Activated CD8-positive, alpha-beta memory T cell treated with anti-CD3 and anti-CD28 coated beads, Interleukin-2, amount 10 ng/mL, durations not matched to agents 7 days and 5 days (primary cell): ENCODE measurements at places on chromosomes 1 and 21. TPM values are rescaled to one million over a fixed set of nuclear protein-coding genes. Genes with fewer than 3 reads are reported as not detected.

DNA sequence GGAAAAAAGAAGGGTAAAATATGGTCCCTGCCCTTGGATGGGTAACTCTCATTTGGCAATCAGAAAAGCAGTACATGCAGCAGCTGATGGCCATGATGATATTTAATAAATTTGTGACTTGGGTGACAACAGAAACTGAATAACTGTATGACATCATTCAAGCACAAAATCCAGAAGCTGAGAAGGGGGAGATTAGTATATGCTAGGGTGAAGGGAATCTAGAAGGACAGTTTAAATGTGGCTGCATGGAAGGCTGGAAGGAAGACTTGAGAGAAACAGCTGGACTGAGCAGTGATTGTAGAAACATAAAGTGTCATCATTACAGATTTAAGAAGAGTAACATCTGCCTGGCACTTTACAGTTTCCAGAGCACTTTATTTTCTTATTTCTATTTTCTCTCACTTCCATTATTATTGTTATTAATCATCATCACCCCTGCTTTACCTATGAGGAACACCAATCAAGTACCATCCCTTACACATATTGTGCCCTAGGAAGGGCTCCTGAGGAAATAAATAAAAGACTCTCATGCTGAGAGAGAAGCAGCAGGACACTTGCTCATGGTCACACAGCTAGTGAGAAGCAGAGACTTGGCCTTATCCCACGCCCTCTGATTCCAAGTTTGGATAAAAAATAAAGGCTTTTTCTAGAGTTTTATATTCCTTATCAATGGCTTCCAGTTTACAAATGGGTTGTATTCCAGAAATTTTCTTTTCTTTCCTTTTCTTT is 207.2 kb downstream of the PBX1 start:
- no peaks in the 10 kb centered on the region for H3K36me3 ChIP-seq
- no peak for DNase-seq
- no peaks in the 10 kb centered on the region for H3K4me1 ChIP-seq

GRCh38 chr1:236913371-236914037 is 90.7 kb downstream of the MT1HL1 start:
- H3K27me3 ChIP-seq = peaks cover 2% of the 10 kb centered on the region
- DNase-seq = no peak
- peaks cover 2% of the 10 kb centered on the region for H3K4me1 ChIP-seq
- peaks cover 6% of the 10 kb centered on the region for H3K36me3 ChIP-seq
- H3K4me3 ChIP-seq = no peak overlapping the region
- no peak overlapping the region for H3K27ac ChIP-seq

GRCh38 chr1:85319931-85320330 is 43.5 kb upstream of the BCL10 start:
- DNase-seq = no peak
- H3K27ac ChIP-seq = no peak overlapping the region
- H3K27me3 ChIP-seq = peaks cover 72% of the 10 kb centered on the region
- peaks cover 9% of the 10 kb centered on the region for H3K4me1 ChIP-seq

GRCh38 chr1:159646687-159647086 is 59.1 kb downstream of the APCS start:
- H3K27ac ChIP-seq = no peak overlapping the region
- H3K4me1 ChIP-seq = no peaks in the 10 kb centered on the region
- DNase-seq = no peak

- DNase-seq = no peak
- no peaks in the 10 kb centered on the region for H3K36me3 ChIP-seq
- peaks cover 16% of the 10 kb centered on the region for H3K4me1 ChIP-seq
- H3K27ac ChIP-seq = no peak overlapping the region
- no peak overlapping the region for H3K4me3 ChIP-seq
Observed at GRCh38 chr1:93450321-93450720, 2.4 kb downstream of the FNBP1L start.

- no peak for DNase-seq
- H3K4me3 ChIP-seq = no peak overlapping the region
- H3K4me1 ChIP-seq = no peaks in the 10 kb centered on the region
- H3K27ac ChIP-seq = no peak overlapping the region
- no peaks in the 10 kb centered on the region for H3K36me3 ChIP-seq
Observed at GRCh38 chr1:230403442-230403841, 22.7 kb downstream of the PGBD5 start.

- peak within 1 kb of the TSS; percentile 22 for H3K4me3 ChIP-seq
- no peak within 1 kb of the TSS for H3K27ac ChIP-seq
- no peak for DNase-seq
- H3K27me3 ChIP-seq = peaks cover 17% of the 10 kb centered on the region
Observed at GRCh38 chr1:44842862-44843655, at the start of gene PTCH2. Gene PTCH2 (minus strand): TSS chr1:44843253. CDS start chr1:44842932, 321 bp downstream.

GRCh38 chr1:164875518-164875917 is 316.5 kb downstream of the PBX1 start:
- DNase-seq = no peak
- H3K27me3 ChIP-seq = no peaks in the 10 kb centered on the region
- H3K4me3 ChIP-seq = no peak overlapping the region
- H3K36me3 ChIP-seq = no peaks in the 10 kb centered on the region
- H3K4me1 ChIP-seq = no peaks in the 10 kb centered on the region

Gene GJB5
- not detected for total RNA-seq

Gene AMY1B
- total RNA-seq = not detected

Gene MLLT11
- total RNA-seq = 5.0 TPM
